NCI-H1092 (cell line): ENCODE measurements at places on chromosomes 5 and 9.

GRCh38 chr5:154115291-154115690 is 75.2 kb upstream of the GALNT10 start:
- DNase-seq = no peak

GRCh38 chr5:106489004-106489403 is 1181.7 kb downstream of the EFNA5 start:
- DNase-seq = no peak

- DNase-seq = no peak
These were observed 53.8 kb upstream of the JMY start for GRCh38 chr5:79182141-79182540.

- DNase-seq = peak; percentile 6
These were observed 45.2 kb downstream of the ANKDD1B start for GRCh38 chr5:75656311-75657003.

GRCh38 chr5:90020575-90021538 is 388.7 kb downstream of the CETN3 start:
- DNase-seq = no peak

- no peak for DNase-seq
These were observed 13.6 kb downstream of the ITGA1 start for GRCh38 chr5:52801329-52801728.

GRCh38 chr5:54514841-54515432 is 2.6 kb upstream of the SNX18 start:
- no peak for DNase-seq

DNA sequence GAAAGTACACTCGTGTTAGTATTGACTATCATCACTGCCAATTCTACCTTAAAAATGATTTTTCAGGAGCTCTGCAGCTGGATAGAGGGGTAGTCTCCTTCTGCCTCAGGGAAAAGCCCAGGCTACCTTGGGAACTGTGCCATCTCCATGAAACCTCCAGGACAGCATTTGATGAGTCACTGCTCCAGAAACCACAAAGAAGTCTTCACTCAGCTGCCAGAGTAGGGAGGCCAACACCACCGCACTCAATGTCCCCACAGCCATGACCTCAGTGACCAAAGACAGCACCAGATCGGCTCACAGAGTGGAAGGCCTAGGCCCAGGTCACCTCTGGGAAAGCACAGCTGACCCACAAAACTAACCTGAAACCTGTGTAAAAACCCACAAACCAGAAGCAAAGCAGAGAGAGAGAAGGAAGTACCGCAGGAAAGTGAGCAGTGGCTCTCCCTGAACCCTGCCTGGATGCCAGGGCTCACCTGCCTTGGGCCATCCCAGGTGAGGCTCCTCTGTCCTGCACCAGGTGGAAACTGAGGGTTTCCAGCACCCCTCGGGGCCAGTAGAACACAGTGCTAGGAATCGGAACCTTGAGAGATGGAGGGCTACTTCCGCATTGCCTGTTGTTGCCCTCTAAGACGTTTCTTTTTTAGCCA is 30.0 kb downstream of the S1PR3 start:
- no peak for DNase-seq

DNA sequence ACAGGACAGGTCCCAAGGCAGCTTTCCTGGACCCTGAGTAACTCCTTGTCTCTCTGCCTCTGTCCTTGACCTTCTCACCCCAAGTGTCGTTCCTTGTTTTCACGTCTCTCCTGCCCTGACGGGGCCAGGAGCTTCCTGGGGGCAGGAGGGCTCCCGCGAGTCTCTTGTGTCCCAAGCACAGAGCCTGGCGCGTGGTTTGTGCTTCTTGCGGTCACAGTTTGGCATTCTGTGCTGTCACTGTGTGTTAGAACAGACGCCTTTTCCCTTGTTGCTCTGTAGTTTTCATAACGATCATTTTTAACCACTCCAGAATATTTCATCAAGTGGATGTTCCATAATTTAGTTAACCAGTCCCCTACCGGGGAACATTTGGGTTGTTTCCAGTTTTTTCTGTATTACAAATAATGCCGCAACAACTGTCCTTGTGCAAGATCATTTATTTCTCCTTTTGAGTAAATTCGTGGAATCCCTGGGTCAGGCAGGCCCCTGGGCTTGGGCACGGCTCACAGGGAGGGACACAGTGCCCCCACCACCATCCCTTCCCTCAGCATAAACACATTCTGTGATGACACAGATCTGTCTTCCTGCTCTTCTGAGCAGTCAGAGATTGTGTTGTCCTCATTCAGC is 71.9 kb downstream of the TSPAN17 start:
- DNase-seq = no peak

DNA sequence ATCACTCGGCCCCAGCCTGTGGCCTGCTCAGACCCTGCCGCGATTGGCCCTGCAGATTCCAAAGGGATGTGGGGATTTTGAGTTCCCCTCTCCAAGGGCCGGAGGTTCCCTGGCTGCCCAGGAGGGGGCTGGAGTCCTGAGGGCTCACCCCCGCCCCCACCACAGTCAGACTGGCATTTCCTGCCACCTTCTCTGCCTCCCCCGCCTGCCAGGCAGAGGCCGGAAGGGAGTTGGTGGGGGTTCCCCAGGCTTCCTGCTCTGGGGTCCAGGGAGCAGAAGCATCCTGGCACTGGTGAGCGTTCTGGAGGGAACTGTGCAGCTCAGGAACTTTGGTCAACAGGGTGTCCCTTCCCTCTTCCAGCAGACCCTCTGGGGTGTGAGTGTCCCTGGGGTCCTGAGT is 70.6 kb downstream of the RXRA start:
- no peak for DNase-seq

- DNase-seq = no peak
These were observed 28.2 kb downstream of the NMUR2 start for GRCh38 chr5:152376886-152377285.

DNA sequence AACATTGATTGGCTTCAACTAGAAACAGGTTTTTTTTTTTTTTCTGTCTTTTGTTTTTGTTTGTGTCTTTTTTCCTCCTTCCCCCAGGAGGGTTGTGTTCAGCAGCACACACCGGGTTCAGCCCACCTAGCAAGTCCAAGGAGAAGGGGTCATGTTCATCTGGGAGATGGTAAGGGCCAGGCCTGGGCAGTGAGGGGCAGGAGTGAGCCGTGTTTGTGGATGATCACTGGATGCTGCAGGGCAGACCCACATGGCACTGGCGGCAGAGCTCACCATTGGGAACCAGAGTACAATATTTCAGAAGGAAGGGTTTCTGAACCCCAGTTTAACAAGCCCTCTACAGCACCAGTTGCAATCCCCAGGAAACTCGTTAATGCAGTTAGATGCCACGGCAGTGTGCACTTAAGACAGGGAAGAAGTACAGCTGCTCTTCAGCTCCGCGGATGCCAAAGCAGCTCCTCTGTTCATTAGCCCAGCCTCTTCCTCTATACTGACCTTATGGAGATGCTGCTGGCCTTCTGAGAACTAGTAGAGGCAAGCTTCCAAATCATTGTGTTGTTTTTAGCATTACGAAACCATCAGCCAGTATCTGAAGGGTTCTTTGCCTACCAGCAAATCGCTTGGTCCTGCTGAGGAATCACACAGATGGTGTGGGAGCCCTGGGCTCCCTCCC is 508.2 kb upstream of the WWC1 start:
- no peak for DNase-seq

GRCh38 chr5:157273131-157273556 is 7.2 kb downstream of the CYFIP2 start:
- no peak for DNase-seq

DNA sequence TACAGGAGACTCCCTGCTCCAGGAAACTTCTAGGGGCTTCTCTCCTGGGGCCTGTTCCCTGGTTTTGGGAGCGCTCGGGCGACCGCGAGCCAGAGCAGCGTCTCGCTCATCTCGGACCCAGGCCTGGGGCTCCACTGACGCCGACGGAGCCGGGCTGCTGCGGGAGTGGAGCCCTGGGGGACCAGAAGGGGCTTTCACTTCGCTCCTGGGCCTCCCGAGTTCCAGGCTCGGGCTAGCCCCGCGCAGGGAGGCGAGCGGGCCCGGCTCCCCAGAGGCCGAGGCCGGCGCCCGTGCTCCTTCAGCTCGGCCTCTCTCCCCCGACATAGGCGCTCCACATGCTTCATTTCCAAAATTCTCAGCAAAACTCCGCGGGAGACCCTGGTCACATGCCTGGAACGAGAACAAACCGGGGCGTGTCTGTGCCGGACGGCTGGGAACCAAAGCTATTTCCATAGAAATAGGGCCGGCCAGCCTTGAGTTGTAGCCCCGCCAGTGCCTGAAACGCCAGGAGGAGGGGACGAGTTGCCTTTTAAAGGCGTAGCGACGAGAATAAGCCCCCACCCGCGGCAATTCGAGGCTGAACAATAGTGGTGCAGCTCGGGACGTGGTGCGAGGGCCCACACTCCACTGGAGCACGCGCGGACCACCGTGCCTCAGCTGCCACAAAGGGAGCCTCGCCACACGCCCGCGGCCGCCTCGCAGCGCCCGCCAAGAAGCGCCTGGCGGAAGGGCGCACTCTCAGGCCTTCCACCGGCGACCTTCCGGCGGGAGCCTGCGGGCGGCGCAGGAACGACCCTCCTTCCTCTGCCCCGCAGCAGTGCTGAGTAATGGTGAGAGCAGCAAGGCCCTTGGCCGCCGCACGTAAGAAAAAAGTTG is 1.1 kb upstream of the G3BP1 start:
- DNase-seq = peak; percentile 9

DNA sequence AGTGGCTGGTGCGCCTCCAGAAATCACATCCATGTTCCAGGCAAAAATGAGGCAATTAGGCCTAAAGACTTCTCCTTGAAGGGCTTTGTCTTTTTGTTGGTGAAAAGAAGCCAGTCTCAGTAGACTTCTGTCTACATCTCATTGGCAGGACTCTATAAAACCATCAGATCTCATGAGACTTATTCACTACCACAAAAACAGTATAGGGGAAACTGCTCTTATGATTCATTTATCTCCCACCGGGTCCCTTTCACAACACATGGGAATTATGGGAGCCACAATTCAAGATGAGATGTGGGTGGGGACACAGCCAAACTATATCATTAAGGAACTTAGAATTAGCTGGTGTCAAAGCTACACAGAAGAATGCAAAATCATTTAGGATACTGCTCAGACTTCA is 77.7 kb upstream of the SNX2 start:
- DNase-seq = no peak

GRCh38 chr5:76838481-76839261 is 11.1 kb upstream of the S100Z start:
- DNase-seq = no peak

DNA sequence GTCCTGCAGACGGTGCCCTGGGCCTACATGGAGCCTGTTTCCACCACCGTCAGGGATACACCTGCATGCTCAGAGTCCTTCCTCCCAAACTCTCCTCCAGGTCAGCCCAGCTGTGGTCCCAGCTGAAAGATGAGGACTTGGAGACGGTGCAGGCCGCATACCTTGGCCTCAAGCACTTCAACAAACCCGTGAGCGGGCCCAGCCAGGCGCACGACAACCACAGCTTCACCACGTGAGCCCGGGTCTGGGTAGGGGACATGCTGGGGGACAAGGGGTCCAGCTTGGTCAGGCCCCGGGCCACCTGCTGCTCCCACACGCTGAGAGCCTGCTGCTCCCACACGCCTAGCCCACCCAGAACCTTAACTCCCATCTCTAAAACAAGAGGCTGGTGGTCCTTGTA is 16.6 kb upstream of the CARD19 start:
- DNase-seq = no peak

- DNase-seq = no peak
These were observed 32.3 kb upstream of the KIF2A start for GRCh38 chr5:62273687-62274086.

DNA sequence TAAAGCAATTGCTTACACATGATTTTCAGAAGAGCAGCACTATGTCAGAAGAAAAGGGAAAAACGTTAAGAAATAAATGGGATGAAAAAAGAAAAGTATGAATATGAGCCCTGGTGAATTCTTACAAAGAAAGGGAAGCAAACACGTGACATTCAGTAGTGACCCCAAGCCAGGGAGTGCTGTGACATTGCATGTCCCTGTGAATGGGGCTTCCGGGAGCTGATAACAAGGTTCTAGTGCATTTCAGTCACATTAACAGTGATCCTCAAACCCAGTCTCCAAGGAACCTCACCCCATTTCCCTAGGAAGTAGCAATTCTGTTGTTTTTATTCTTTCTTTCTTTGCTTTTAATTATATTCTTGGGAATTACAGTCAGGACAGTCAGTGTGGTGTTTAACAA is 27.3 kb downstream of the TMEM252 start:
- DNase-seq = no peak

DNA sequence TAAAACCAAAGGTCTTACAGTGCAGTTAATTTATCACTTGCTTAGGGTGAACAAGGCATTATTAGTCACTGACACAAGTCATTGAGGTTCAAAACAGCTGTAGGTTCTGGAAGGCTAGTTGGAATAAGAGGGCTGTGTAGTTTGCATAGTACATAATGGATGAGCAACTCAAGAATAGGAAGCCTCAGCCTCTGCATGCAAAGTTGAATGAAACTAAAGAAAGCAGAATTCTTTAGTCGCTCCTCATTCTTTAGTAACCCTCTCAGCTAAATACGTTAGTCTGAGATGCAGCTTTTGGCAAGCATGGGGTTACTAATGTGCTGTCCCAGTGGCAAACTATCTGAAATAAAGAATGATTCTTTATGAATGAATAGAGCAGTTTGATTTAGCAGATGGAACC is 74.2 kb downstream of the ADGRV1 start:
- DNase-seq = no peak

- DNase-seq = no peak
These were observed 48.7 kb downstream of the FBXW11 start for GRCh38 chr5:171957591-171958251.

DNA sequence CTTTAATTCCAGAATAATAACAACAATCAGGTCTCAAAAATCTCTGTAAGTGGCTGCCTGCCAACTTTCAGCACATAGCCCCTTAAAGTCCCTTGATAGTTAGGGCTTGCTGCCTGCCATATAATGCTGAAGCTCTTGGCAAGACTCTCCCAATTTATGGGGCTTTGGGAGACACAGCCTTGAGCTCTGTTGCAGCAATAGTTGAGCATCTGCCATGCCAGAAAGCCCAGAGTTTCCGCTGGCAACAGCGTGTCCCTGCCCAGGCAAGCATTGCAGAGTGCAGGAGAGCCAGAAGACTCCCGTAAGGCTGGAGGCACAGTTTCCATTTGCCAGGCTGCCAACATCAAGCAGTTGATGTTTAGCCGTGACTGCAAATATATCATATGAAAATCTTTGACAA is 678.5 kb upstream of the NUDT12 start:
- DNase-seq = peak; percentile 0

DNA sequence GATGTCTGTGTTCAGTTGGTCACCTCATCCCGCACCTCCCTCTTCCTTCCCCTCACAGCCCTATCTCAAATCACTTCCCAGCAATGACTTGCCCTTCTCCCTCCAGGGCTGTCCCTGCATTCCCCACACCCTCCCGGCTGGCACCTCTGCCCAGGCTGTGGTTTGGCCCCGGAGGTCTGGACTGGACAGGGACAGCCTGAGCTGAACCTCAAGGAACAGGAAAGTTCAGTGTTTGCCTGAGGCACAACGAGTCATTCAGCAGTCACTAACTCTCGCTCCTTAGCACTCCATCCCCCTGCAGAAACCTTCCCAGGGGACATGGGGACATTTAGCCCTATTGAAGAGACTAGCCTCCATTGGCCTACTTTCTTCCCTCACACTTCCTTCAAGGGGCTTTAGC is 58.3 kb upstream of the MAP3K1 start:
- DNase-seq = no peak
